ENCODE measurements at places on chromosomes 1 and 21.
A peak's percentile ranks its signal among the peaks of the same experiment; 100 is the strongest.

DNA sequence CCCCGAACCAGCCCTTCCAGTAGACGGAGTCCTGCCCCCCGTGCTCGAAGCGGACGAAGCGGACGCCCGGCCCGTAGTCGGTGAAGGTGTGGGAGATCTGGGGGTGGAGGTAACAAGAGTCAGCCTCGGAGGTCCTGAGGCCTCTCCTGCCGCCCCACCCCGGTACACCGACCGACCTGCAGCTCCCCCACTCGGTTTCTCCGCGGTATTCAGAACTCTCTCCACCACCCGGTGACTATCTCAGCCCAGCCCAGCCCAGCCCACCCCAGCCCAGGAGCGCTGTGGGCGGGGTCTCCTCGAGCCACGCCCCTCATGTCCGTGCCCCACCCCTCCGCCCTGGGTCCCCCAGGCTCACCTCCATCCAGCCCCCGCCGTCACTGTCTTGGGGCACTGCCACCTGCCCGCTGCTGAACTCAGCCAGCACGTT is 5.5 kb downstream of the FBXO2 start:
- DNase-seq, result no peak

DNA sequence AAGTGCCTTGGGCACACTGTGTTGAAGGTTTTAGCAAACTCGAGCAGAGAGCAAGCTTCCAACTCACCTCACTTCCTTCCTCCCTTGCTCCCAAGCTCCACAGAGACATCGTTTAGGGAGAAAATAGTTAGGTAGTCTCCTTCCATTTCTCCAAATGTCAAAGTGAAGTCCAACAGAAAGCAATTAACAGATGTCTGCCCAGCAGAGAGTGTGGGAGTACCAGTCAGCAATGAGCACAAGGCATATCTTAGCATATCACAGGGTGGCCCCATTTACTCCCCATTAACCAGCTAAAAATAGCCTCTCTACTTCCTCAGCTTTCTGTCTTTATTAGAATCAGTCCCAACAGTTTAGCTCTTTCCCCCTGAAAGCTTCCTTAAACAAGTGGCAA is 334.2 kb upstream of the CAMK1G start:
- no peak for DNase-seq

- peak; percentile 93 for DNase-seq
Measured at GRCh38 chr1:183039985-183040447, 16.8 kb downstream of the LAMC1 start.

- DNase-seq, result peak; percentile 98
Measured at GRCh38 chr1:178126741-178127185, 32.9 kb downstream of the RASAL2 start.

DNA sequence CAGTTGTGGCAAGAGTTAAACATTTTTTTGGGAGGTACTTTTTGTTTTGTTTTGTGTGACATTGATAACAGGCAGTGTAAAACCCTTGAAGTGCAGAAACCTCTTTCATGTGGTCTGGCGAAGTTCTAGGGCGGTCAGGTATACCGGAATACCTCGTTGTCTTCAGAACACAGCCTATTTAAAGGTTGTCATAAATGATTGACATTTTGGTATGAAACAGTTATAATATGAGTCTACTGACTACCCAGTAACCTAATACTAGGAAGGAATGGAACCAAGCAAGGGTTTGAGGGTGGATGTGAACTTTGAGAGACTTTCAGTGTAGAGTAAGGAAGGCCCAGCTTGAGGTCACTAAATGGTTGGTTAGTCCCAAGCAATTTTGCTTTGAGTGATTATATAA is 40.5 kb downstream of the PATJ start:
- DNase-seq, result no peak

GRCh38 chr1:218705911-218706893 is 361.1 kb downstream of the TGFB2 start:
- peak; percentile 97 for DNase-seq

GRCh38 chr1:99811075-99811474 is 39.1 kb upstream of the AGL start:
- DNase-seq, result no peak

DNA sequence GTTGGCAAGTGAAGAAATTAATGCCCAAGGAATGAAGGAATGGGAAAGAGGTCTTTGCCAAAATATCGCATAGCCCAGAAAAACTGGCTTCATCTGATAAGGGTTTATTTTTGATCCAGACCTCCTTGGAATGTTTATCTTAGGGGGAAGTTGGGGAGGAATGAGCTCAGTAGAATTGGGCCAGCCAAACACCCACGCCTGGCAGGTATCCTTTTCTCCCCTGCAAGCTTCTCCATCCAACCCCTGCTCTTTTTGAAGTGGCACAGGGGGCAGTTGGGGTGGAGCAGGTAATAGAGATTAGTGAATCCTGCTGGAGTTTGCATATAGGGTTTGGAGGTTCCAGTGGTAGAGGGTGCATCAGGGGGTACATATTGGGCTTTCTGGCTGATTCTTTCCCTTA is 21.1 kb downstream of the INTS3 start:
- DNase-seq, result no peak

- DNase-seq, result no peak
Measured at GRCh38 chr1:200150006-200150405, 122.5 kb downstream of the NR5A2 start.

GRCh38 chr1:57254022-57254421 is 169.8 kb downstream of the DAB1 start:
- peak; percentile 48 for DNase-seq

DNA sequence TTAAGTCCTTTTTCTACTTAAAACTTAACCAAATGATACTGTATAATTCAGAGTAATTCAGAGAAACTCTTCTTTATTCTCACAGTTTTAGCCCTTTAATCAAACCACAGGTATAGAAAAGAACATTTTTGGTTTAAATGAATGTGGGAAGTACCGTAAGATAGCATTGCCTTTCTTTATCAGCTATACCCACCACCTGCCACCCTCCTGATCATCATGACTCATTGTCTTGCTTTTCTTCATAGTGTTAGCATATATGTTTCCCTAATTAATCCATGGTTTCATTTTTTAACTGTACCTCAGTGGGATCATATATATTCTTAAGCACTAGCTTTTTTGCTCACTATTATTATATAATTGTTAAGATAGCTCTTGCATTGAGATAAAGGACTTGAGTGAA is 27.5 kb upstream of the ANGPTL1 start:
- DNase-seq, result no peak

DNA sequence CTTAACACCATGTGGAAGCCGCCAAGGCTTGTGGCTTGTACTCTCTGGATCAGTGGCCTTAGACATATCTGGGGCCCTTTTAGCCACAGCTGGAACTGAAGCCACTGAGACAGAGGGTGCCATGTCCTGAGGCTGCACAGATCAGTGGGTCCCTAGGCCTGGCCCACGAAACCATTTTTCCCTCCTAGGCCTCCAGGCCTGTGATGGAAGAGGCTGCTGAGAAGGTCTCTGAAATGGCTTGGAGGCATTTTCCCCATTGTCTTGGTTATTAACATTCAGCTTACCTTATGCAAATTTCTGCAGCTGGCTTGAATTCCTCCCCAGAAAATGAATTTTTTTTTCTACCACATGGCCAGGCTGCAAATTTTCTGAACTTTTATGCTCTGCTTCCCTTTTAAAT is 15.1 kb upstream of the DPH5 start:
- no peak for DNase-seq

DNA sequence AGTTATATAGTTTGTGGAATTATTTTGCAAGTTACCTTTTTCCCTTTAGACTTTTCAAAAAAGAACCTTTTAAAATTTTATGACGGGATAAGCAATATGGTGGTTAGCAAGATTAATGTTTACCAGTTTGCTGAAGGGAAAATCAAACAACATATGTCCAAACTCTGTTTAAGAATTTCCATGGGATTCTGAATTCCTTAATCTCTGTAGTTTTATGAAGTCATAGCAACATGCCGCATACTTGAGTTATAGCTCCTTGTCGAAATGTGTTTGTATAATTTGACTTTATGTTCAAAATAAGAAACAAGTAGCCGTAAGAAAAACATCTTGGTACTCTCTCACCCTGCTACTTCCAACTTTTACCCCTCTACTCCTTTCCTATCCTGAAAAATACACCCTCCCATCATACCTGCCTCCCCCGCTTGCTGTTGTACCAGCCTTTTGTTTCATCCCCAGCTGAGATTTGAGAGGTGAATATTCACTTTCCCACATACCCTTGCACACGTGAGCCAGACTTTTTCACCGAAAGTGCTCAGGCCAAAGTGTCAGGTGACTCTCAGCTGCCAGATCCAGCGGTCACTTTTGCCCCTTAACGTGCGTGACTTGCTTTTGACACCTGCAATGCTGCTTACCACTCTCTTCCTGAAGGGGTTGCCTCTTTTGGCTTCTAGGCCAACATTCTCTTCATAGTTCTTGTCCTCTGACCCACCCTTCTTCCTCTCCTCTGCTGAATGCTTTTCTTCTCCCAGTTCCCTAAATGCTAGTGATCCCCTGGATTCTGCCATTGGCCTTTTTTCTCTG is 83.5 kb upstream of the ZNF326 start:
- DNase-seq, result no peak

- no peak for DNase-seq
Measured at GRCh38 chr1:24896176-24896575, 33.9 kb downstream of the RUNX3 start.

GRCh38 chr1:46408356-46409062 is 14.4 kb downstream of the FAAH start:
- peak; percentile 31 for DNase-seq

DNA sequence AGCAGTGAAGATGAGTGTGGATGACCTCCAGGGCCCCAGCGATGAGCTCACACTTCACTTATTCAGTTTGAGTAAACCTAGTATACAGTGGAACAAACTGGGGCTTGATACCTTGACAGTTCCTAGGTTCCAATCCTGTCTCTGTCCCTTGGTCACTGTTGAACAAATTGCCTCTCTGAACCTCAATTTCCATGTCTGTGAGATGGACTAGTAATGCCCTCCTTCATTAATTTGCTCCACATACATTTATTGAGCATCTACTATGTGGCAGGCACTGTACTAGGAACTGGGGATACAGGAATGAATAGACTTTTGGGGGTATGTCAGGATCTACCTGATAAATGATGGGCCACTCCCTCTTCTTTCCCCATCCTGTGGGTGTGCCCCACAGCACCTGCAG is 57.3 kb downstream of the SDC3 start:
- DNase-seq, result no peak

- peak; percentile 9 for DNase-seq
Measured at GRCh38 chr1:115867216-115867615, 26.3 kb upstream of the NHLH2 start.

- peak; percentile 55 for DNase-seq
Measured at GRCh38 chr1:92817986-92818764, 13.7 kb upstream of the RPL5 start.

DNA sequence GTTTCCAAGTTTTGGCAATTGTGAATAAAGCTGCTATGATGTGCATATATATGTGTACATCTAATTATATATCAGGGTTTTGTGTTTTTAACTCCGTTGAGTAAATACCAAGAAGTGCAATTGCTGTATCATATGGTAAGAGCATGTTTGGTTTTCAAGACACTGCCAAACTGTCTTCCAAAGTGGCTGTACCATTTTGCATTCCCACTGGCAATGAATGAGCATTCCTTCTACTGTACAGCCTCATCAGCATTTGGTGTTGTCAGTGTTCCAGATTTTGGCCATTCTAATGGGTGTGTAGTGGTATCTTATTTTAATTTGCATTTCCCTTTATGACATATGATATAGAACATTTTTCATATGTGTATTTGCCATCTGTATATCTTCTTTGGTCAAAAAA is 246.3 kb downstream of the USH2A start:
- no peak for DNase-seq

GRCh38 chr1:114609026-114609425 is 27.6 kb upstream of the BCAS2 start:
- no peak for DNase-seq

- no peak for DNase-seq
Measured at GRCh38 chr1:193348769-193349535, 162.5 kb upstream of the B3GALT2 start.

DNA sequence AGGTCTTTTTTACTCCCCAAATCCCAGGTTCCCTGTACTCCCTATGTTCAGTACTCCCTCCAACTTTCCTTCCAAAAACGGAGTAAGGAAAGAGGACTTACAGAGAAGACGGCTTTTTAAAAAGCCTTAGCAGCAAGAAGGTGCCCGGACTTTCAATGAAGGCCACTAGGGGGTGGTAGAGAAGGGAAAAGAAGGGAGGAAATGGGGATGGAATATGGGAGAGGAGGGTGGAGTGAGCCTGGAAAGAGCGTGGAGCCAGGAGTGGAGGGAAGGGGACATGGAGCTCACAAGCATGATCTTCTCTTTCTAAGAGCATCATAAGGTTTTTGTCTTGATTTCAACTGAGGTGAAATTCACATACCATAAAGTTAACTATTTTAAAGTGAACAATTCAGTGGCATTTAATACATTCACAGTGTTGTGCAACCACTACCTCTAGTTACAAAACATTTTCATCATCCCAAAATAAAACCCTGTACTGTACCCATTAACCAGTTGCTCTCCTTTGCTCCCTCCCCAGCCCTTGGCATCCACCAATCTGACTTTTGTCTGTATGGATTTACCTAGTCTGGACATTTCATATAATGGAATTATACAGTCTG is 129.9 kb downstream of the ZNF281 start:
- peak; percentile 75 for DNase-seq

DNA sequence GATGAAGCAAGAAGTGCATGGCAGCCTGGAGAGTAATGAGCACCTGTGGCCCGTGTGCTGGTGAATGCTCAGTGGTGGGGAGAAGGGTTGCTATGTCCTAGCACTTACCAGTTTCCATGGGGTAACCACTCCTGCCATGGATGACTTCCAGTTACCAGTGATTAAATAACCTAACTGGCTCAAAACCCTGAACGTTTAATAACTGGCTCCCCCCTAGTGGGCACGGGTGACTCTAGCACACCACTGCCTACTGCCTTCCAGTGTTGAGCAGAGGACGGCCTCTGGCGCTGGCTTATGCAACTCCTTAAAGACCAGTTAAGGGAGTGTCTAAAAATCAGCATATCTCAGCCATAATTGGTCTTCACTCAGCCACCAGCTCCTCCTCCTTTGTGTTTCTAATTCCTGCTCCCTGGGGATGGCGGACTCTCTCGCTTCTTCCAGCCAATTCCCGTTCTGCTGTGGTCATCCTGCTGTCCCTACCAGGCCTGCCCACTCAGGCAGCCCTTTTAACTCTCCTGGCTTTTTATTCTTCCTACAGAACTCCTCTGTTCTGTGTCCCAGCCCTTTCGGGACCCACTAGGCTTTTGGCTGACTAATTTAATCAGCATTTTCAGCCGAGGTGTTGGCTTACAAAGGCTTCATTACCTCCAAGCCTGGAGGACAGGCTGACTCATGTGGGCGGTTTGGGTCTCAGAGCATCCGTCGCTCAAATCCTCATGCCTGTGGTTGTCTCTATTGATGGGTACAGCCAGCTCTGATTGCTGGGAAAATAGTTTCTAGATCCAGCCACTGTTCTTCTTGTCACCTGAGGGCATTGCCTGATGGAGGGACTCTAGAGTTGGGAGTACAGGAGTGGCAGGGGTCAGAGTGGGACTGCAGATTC is 332.4 kb downstream of the CAMTA1 start:
- DNase-seq, result peak; percentile 80

DNA sequence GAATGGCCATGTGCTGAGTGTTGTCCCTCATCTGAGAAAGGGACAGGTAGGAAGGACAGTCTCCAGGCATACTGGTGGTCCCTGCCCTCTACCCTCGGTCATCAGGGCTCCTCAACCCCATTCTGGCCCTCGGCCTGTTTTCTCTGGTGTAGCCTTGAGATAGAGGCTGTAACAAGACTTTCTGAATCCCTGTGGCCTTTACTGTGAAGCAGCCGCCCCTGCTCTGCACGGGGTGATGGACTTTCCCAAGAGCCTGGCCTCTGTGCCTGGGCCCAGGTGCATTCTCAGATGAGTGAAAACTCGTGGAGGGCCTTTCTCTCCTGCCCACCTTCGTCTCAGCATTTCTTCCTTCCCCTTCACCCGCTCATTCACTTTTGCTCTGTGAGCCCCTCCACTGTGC is 3.0 kb upstream of the CASQ1 start:
- DNase-seq, result no peak

- DNase-seq, result peak; percentile 77
Measured at GRCh38 chr21:45209046-45209445, 78.6 kb downstream of the POFUT2 start.

Data from fibroblast of mammary gland (primary cell).